ENCODE measurements at places on chromosomes 1 and 21.
A peak's percentile ranks its signal among the peaks of the same experiment; 100 is the strongest.

- H3K27me3 ChIP-seq = no peaks in the 10 kb centered on the region
- no peaks in the 10 kb centered on the region for H3K36me3 ChIP-seq
- no peak overlapping the region for H3K4me3 ChIP-seq
- no peaks in the 10 kb centered on the region for H3K4me1 ChIP-seq
- no peak overlapping the region for H3K27ac ChIP-seq
Observed at GRCh38 chr1:62573675-62574074, 23.6 kb upstream of the ANGPTL3 start.

- H3K4me3 ChIP-seq = no peak overlapping the region
- H3K36me3 ChIP-seq = no peaks in the 10 kb centered on the region
- H3K4me1 ChIP-seq = no peaks in the 10 kb centered on the region
- DNase-seq = no peak
- no peaks in the 10 kb centered on the region for H3K27me3 ChIP-seq
Observed at GRCh38 chr1:111406321-111406768, 21.2 kb downstream of the OVGP1 start.

GRCh38 chr21:34020005-34020847 is 53.2 kb upstream of the MRPS6 start:
- H3K4me1 ChIP-seq = no peaks in the 10 kb centered on the region
- H3K4me3 ChIP-seq = no peak overlapping the region
- H3K27me3 ChIP-seq = no peaks in the 10 kb centered on the region
- no peak for DNase-seq
- no peaks in the 10 kb centered on the region for H3K36me3 ChIP-seq

DNA sequence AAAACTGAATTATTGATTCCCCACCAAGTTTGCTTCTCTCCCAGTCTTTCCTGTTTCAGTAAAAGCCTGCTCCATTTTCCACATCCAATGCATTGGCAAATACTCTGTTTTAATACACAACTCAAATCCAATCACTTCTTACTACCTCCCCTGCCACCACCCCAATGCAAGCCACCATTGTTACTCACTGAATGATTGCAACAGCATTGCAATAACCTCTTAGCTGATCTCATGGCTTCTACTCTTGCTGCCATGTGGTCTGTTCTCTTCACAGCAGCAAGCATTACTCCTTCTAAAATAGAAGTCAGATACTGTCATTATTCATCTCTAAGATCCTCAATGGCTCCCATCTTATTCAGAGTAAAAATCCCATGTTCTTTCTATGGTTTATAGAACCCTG is 123.4 kb downstream of the ATP6V1G3 start:
- H3K4me3 ChIP-seq = no peak overlapping the region
- H3K4me1 ChIP-seq = no peaks in the 10 kb centered on the region
- H3K36me3 ChIP-seq = no peaks in the 10 kb centered on the region
- no peak for DNase-seq

- H3K27me3 ChIP-seq = no peaks in the 10 kb centered on the region
- H3K4me3 ChIP-seq = no peak overlapping the region
- DNase-seq = no peak
- no peak overlapping the region for H3K27ac ChIP-seq
Observed at GRCh38 chr1:81827942-81828341, 27.2 kb downstream of the ADGRL2 start.

DNA sequence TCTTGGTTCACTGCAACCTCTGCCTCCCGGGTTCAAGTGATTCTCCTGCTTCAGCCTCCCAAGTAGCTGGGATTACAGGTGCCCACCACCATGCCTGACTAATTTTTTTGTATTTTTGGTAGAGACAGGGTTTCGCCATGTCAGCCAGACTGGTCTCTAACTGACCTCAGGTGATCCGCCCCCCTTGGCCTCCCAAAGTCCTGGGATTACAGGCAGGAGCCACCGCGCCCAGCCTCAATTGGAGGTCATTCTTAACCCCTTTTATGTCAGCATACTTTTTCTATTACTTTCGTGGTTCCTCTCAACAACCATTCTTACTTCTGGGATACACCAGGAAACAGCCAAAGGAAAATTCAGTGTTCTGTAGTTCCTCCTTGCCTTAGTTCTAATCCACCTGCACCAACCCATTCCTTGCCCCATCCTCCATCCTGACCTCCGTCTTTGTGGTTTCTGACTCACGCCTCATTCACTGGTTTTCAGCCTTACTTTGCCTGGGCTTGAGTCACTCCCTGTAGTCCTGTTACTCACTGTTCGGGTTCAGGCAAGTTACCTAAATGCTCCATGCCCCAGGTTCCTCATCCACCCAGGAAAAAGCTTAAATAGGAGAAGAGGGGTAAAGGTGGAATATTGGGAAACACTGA is 12.9 kb upstream of the BCL10 start:
- H3K27me3 ChIP-seq = no peaks in the 10 kb centered on the region
- DNase-seq = no peak
- H3K27ac ChIP-seq = no peak overlapping the region
- H3K36me3 ChIP-seq = no peaks in the 10 kb centered on the region
- peaks cover 2% of the 10 kb centered on the region for H3K4me1 ChIP-seq

DNA sequence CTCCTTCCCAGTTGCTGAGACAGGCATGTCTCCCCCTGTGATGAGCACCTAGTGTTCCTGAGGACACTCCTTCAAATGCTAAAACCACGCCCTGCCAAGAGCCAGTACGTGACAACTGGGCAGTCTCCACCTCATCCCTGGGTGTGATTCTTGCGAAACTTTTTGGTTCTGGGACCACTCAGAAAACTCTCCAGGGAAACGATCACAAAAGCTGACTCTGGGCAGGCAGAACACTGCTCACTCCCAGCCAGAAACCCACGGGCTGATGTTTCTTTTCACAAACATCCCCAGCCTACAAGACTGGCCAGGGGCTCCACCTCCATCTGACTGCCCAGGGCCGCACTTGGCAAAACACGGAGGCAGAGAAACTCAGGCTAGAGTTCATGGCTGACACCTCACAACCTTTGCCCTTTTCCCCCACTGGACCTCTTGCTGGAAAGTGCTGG is 24.4 kb downstream of the DHRS3 start:
- no peaks in the 10 kb centered on the region for H3K27me3 ChIP-seq
- H3K27ac ChIP-seq = peak overlapping the region; percentile 93
- no peaks in the 10 kb centered on the region for H3K36me3 ChIP-seq
- no peak overlapping the region for H3K4me3 ChIP-seq
- peak; percentile 83 for DNase-seq
- no peaks in the 10 kb centered on the region for H3K4me1 ChIP-seq

DNA sequence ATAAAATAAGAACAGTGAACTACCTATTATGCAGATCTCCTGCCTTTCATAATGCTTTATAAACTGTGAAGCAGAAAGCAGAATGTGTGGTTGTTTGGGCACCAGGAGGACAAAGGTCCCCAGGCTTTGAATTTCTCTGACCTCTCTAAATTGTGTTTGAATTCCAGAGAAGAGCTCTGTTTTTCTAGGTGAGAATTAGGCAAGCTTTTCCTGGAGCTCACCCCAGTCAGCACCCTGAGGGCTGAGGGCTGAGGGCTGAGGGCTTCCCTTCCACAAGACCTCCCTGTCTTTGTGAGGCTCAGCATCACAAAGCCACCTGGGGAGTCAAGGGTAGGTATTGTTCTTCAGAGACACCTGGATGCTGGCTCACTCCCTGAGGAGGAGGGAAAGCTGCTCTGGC is 45.5 kb upstream of the LRIG2 start:
- H3K27me3 ChIP-seq = no peaks in the 10 kb centered on the region
- H3K27ac ChIP-seq = no peak overlapping the region
- H3K4me3 ChIP-seq = no peak overlapping the region

DNA sequence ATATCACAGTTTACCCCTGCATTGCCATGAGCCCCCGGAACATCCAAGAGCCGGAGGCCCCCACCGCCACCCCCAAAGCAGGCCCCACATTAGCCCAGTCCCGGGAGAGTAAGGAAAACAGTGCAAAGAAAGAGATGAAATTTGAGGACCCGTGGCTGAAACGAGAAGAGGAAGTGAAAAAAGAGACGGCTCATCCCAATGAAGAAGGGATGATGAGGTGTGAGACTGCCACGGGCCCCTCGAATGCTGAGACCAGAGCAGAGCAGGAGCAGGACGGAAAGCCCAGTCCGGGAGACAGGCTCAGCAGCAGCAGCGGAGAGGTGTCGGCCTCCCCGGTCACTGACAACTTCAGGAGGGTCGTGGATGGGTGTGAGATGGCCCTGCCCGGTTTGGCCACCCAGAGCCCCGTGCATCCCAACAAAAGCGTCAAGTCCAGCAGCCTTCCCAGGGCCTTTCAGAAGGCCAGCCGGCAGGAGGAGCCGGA is 532.4 kb downstream of the KIF26B start:
- H3K4me1 ChIP-seq = no peaks in the 10 kb centered on the region
- no peak for DNase-seq

DNA sequence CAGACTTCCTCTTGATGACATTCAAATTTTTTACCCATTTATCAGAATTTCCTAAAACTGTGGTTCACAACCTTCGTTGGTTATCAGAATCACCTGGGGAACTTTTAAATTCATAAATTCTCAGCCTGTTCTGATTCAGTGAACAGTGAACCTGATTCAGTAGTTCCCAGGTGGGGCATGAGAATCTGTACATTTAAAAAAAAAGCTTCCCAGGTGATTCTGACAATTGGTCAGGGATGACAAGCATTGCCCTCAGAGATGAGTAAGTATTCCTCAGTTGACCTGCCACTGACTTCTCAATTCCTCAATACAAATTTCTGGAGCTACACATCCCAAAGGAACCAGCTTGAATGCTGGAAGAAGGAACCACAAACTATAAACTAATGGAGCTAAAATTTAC is 23.5 kb upstream of the CR2 start:
- H3K27ac ChIP-seq = no peak overlapping the region
- no peaks in the 10 kb centered on the region for H3K36me3 ChIP-seq
- no peak overlapping the region for H3K4me3 ChIP-seq
- no peaks in the 10 kb centered on the region for H3K27me3 ChIP-seq

All from aorta (tissue), 5 donors.